D341Med (cell line): ENCODE measurements at places on chromosomes 1 and 21.

- no peak for DNase-seq
These were observed 33.5 kb downstream of the KCNC4 start for GRCh38 chr1:110243574-110243973.

DNA sequence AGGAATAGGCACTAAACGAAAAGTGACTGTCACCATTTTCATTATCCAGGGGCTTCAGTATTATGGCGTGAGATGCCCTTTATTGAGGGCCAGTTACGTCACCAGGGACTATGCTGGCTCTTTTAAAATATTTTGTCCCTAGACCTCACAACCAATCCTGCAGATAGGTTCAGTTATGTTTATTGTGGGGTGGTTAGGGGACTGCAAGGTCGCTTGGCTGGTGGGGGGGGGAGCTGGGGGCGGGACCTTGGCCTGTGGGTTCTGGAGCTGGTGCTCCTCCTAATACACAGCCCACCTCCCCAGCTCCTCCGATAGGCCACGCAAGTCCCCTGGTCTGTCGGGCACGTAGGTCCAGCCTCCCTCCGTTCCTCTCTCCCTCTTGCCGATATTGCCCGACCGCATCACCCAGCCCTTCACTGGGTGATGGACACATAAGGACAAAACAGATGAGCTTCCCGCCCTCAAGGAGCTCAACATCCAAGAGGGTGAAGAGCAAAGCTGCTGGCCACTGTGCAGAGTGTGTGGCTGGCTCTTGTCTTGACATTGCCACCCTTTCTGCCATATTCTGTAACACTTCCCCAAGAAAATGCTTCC lies 271.8 kb downstream of the MATN1 start:
- DNase-seq: peak; percentile 5

DNA sequence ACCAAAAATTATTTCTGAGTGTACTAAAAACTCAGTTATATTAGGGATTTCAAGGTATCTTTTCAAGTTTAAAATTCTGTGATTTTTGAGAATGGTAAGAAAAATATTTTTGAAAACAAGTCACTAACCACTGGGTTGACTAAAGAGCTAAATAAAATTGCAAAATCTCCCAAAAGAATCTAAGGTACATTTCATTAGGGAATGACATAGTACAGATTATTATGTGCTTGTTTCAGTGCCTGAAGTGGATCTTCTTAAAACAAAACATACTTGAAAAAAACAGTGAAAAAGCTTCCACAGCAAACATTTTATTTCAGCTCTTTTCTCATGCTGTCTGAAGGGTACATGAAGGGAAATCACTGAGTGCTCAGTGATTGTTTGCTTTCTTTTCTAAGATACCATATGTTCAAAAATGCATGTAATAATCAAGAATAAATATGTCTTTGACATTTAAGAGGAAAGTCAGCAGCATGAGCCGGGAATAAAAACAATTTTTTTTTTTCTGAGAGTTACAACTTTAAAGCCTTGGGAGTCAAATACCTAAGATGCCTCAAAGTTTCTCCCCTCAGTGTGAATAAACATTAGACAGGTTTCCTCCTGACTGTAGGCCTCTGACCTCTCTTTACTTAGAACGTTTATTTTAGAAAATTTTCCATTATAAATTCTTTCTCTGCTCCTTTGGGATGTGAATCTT lies 200.7 kb downstream of the KCNT2 start:
- DNase-seq: no peak

GRCh38 chr1:151947140-151947539 lies 37.8 kb upstream of the THEM4 start:
- no peak for DNase-seq

DNA sequence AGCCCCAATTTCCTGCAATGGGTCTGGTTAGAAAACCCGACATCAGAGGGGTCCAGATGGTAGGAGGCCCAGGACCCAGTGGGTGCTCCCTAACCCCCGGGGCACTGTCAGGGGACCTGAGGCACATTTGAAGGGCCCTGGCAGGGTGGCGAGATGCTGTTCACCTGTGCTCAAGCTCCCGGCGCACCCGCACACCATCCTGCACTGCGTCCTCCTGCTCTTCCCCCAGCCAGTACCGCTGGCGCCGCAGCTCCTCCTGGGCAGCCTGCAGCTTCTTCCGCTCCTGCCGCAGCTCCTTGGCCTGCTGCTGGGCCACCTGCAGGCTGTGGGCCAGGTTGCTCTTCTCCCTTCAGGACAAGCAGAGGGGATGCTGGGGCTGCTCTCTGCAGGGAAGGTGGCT lies 36.0 kb downstream of the RNU1-1 start:
- no peak for DNase-seq

GRCh38 chr1:22737374-22738068 lies 26.9 kb downstream of the EPHB2 start:
- no peak for DNase-seq

DNA sequence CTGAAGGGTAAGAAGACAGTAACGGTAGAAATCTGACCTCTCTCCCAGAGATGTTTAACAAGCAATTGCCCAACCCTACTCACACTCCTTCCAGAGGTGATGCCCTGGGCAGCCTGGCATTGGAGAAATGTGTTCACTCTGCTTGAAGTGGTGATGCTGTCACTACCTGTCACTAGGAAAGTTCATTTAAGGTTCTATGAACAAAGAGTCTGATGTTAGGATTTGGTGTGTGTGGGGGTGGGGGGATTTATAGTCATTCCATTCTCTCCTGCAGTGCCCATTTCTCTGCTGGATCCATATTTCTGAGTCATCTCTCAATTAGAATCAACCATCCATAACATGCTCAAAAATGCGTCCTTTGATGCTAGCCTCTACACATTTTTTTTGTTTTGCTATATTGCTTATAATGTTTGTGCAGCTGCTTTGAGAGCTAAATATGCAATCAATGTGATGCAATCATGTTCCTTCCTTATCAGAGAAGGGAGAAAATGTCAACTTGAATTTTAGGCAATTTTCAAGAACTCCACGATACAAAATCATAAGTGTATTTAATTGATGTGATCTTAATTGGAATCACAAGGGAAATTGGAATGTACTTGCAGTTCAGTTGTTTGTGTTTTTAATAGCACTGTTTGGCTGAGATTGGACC lies 173.9 kb downstream of the DUSP10 start:
- DNase-seq: no peak

DNA sequence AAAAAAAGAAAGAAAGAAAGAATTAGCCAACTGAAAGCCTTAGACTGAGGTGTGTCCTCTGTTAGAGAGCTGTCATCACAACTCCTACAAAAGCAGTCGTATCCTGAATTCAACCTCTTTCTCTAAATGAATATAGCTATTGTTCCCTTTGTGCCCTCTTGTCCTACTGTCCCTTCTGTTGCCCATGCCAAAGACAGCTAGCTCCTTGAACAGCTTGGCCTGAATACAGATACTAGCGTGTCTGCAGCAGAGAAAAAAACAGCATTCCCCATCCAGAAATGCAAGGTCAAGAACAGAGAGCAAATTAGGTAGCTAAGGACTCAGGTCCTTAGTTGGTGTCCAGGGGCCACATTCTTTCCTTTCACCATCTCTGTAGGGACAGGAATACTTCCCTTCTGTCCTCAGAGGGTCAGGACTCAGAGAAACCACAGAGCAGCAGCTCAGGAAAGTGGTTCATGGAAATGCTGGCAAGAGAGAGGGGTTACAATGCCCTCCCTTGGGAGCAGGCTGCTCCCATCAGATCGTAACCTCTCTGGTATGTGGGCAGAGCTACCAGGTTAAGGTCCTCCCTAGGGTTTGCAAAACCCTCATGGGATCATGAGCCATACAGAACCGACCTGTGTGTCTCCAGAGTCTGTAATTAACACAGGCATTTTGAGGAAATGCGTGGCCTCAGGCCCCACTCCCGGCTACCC lies 1.8 kb upstream of the ZBTB48 start:
- no peak for DNase-seq

DNA sequence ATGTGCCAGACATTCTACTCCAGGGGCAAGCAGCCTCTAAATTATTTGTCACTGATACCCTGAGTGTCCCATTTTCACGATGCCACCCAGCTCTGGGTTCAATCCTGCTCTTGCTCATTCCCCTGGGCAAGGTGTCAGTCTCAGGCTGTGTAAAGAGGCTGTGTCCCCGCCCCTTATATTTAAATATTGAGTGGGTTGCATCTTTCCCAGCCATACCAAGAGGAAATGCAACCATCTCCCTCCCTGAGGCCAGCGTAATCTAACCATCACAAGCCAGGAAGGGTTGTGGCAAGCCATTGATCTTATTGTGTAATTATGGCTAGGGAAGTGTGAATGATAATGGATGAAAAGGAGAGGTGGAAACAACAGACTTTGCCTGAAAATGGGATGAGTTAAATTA lies 54.7 kb upstream of the CLDN14 start:
- DNase-seq: no peak

DNA sequence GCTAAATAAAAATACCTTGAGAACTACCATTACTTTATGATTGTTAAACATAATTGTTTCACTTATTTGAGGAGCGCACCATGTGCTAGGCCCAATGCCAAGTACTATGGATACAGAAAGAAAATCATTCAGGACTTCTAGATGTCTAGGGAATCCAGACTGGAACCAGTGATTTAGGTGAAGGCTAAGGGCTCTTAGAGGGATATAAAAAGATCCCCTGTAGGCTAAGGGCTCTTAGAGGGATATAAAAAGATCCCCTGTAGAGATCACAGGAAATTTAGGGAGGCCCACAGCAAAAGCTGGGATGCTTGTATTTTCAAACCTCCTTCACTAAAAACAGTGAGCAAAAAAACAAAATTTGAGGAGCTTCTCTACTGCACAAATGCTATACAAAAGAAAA lies 6.7 kb downstream of the TOR1AIP2 start:
- no peak for DNase-seq

DNA sequence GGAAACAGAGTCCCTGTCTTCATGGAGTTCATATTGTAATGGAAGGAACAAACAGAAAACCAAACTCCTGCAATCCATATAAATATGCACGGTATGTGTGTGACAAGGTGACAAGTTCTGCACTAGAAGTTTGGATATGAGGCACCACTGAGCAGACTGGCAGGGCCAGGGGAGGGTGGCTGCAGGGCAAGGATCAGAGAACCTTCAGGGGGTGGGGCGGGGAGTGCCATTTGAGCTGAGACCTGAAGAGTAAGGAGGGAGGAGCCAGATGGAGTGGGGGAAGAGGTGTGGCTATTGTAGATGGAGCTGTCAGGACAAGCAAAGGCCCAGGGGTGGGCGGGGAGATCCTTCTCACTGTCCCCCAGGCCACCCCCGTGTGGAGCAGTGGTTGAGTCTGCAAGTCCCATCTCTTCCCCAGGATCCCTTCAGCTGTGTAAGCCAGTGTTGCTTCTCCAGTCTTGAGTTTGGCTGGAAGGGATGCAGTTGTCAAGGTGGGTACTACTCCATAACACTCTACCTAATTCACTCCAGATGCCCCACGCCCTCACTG lies 76.4 kb downstream of the ATP5PO start:
- DNase-seq: no peak

DNA sequence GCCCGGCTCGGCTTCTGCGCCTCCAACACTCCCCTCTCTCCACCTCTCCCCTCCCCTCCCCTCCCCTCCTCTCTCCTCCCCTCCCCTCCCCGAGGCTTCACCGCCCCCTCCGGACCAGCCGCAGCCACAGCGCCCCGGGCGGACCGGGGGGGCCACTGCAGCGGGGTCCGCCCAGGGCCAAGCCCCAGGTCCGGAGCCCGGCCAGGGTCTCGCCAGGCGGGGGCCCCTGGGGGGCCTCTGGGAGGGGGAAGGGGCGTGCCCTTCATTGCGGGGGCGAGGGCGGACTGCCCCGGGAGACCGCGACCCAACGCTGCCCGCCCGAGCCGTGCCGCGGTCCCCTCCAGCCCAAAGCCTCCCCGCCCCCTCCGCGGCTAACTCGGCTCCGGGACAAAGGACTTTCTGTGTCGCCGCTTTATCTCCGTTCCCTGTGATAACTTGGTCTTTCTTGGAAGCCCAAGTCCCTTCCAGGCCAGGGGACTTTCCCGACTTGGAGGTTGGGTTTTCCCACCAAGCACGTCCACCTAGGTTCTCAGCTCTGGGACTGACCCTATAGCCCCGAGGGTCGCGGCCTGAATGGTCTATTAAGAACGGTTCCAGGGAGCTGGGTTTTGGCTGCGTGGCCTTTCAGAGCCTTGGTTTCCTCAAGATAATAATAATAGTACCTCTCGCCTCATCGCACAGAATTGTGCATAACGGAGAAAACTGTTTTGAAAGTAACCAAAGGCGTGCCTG lies at the start of gene UBQLN4:
Gene UBQLN4, minus strand, starts transcription at position 31 of the 732 bp plus-strand sequence. CDS start 97 bp downstream, outside the sequence.
- peak; percentile 96 for DNase-seq

GRCh38 chr21:42057851-42058437 lies 13.2 kb upstream of the UMODL1 start:
- no peak for DNase-seq

- no peak for DNase-seq
These were observed 10.6 kb downstream of the RNF187 start for GRCh38 chr1:228497817-228498216.

- no peak for DNase-seq
These were observed 155.4 kb downstream of the BRINP3 start for GRCh38 chr1:190322274-190322673.

DNA sequence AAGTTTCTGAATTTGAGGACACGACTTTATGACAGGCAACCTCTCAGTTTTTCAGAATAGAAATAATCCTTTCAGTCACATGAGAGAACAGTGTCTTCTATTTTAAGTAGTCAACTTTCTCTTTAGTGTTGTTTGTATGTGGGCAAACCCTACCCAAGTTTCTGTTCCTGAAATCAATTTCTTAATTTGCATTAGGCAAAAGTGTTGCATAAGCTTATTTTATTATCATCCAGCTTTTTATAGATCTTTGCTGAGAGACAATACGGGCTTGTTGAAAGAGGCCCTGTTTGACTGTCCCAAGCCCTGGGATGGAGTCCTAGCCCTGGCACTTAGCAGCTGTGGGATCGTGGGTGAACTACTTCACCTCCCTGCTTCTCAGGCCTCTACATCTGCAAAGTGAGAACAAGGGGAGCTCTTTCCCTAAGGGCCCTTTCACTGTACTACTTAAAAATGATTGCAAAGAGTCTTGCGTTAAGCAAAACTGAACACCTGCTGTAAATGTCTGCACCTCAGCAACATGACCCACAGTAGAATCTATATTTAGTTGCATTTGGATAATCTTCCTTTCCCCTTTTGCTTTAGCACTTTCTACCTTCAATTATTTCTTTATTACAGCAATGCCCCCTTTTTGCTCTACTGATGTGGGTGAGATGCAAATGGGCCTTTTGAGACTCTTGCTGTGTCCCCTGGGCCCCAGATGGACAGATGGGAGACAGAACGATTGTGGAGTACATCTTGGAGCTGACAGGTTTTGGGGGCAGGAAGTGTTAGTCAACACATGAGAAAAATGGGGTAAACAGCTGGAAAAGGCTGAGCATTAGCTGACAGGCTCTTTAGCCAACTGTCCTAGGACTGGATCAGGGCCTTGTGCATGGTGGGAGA lies 41.0 kb upstream of the SCAF4 start:
- DNase-seq: no peak
